ENCODE measurements at places on chromosomes 6 and 20.

GRCh38 chr20:20034486-20034885 is 17.3 kb downstream of the NAA20 start:
- H3K27me3 ChIP-seq = no peaks in the 10 kb centered on the region
- no peak overlapping the region for H3K27ac ChIP-seq
- no peak overlapping the region for H3K4me3 ChIP-seq
- peaks cover 8% of the 10 kb centered on the region for H3K4me1 ChIP-seq

DNA sequence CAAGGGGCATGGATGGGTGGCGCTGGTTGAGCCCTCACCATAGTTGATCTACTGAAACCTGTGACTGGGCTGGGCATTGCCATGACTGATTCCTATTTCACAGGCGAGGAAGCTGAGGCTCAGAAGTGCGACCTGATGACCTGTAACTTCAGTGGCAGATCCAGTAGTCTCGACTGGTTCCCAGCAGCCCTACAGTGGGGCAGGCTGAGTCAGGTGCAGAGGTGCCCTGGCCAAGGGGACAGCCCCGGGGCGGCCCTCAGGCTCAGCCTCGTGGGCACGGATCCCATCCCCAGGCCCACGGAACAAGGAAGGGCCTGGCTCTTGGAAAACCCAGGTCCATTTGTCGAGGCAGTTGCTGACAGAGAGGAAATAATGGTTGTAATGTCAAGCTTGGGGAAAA is 283.0 kb downstream of the CDH4 start:
- H3K27me3 ChIP-seq = no peaks in the 10 kb centered on the region
- no peaks in the 10 kb centered on the region for H3K36me3 ChIP-seq
- no peaks in the 10 kb centered on the region for H3K4me1 ChIP-seq
- no peak overlapping the region for H3K27ac ChIP-seq
- H3K4me3 ChIP-seq = no peak overlapping the region

DNA sequence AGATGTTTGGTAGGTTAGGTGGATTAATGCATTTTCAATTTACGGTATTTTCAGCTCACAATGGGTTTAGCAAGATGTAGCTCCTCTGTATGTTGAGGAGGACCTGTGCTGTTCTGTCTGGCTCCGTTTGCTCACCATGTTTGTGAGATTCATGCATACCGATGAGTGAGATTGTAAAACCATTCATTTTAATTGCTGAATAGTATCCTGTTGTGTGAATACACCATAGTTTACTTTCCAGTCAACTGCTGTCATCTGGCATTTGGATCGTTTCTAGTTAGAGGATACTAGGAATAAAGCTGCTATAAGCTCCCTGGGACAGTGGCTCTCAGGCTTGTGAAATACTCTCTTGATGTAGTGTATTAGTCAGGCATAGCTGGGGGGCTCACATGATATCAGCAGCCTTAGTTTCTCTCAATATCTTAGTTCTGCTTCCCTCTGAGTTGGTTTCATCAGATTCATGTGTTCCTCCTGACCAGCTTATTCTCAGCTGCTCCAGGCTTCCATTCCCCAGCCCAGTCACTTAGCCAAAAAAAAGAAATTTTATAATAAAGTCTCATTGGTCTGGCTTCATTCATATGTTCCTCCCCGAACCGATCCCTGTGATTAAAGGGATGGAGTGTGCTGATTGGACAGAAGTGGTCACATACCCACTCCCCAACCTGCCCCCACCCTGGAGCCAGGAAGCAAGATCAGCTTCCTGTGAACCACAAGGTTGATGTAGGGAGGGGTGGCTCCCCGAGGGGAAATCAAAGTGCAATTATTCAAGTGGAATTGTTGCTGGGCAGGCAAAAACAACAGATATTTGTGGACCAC is 10.9 kb upstream of the B4GALT5 start:
- peak overlapping the region; percentile 86 for H3K27ac ChIP-seq
- peaks cover 5% of the 10 kb centered on the region for H3K27me3 ChIP-seq
- DNase-seq = no peak
- no peak overlapping the region for H3K4me3 ChIP-seq

GRCh38 chr6:834866-835265 is 141.9 kb upstream of the EXOC2 start:
- H3K27ac ChIP-seq = no peak overlapping the region
- DNase-seq = no peak
- H3K4me1 ChIP-seq = no peaks in the 10 kb centered on the region
- peaks cover 1% of the 10 kb centered on the region for H3K27me3 ChIP-seq

- H3K36me3 ChIP-seq = no peaks in the 10 kb centered on the region
- H3K4me3 ChIP-seq = peak overlapping the region; percentile 77
- DNase-seq = no peak
Observed at GRCh38 chr6:36840432-36841403, 1.5 kb upstream of the CPNE5 start.

DNA sequence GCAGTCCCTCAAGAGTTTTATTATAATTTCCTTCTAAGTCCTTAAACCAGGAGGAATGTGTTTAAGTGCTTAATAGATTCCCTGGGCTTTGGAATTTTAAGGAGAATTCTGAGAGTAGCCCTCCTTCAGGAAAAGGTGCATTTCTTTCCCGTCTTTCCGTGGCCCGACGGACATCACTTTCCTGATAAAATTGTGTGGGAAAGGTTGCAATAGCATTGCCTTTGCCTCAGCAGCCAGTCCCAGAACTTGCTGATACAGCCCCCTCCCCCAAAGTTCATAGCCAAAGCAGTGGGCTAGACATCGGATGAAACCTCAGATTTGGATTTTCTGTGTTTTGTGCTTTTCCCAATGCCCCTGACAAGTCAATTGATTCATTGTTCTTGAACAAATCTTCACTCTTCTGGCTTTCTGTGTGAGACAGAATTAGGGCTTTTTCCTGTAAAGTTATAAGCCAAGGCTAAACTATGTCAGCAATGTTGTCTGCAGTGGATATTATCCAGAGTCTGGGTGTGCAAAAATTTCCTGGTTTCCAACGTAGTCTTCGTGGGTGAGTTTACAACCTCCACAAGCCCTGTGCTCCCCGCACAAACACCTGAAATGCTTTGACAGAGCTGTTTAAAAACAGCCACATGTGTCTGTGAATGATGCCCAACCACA is 1.1 kb upstream of the SMOC2 start:
- H3K36me3 ChIP-seq = no peaks in the 10 kb centered on the region
- no peak for DNase-seq
- H3K27ac ChIP-seq = no peak overlapping the region
- H3K4me3 ChIP-seq = no peak overlapping the region
- H3K4me1 ChIP-seq = no peaks in the 10 kb centered on the region

DNA sequence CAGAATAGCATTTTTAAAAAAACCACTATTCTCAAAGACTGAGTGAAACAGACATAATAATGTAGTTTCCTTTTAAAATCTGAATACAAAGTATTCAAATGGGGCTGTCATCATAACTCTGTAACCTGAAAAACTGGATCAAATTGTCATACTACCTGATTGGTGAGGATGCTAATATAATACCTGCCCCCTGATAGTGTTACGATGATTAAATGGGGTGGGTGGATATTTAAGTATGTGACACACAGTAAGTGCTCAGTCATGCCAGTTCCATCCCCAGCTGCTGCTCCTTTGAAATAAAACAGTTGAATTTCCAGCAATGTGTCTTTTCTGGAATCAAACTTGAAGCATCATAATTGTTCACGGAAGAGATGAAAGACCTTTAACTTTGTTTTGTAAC is 8.9 kb downstream of the HTR1B start:
- no peaks in the 10 kb centered on the region for H3K36me3 ChIP-seq
- no peaks in the 10 kb centered on the region for H3K4me1 ChIP-seq
- peaks cover 9% of the 10 kb centered on the region for H3K27me3 ChIP-seq
- H3K27ac ChIP-seq = no peak overlapping the region

DNA sequence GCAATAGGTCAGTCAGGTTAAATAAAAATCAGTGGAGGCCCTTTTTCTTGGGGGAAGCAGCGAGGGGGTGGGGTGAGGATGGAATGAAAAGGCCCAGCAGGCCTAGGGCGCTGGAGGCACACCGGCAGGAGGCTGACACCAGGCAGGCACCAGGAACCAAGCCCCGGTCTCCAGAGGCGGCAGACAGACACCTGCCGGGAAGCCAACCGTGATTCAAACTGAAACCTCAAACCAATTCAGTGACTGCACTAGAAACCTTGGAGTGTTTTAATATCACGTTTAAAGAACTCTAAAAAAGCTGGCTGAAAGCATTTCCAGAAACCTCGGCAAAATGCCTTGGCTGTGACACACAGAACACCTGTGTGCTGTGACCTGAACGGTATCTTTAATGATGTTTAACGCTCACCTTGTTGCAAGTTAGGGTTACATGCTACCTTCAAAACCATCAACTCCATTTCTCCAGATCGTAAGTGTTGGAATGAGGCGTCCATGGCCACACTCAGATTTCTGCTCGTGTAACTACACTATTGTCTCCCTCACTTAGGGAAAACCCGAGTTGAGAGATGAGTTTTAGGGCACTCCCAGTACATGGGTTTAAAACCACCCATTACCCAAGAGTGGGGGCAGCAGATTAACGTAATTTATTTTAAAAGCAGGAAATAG is 27.2 kb downstream of the DIDO1 start:
- H3K4me3 ChIP-seq = no peak overlapping the region
- H3K4me1 ChIP-seq = peaks cover 38% of the 10 kb centered on the region
- no peak overlapping the region for H3K27ac ChIP-seq
- H3K36me3 ChIP-seq = no peaks in the 10 kb centered on the region
- no peak for DNase-seq

DNA sequence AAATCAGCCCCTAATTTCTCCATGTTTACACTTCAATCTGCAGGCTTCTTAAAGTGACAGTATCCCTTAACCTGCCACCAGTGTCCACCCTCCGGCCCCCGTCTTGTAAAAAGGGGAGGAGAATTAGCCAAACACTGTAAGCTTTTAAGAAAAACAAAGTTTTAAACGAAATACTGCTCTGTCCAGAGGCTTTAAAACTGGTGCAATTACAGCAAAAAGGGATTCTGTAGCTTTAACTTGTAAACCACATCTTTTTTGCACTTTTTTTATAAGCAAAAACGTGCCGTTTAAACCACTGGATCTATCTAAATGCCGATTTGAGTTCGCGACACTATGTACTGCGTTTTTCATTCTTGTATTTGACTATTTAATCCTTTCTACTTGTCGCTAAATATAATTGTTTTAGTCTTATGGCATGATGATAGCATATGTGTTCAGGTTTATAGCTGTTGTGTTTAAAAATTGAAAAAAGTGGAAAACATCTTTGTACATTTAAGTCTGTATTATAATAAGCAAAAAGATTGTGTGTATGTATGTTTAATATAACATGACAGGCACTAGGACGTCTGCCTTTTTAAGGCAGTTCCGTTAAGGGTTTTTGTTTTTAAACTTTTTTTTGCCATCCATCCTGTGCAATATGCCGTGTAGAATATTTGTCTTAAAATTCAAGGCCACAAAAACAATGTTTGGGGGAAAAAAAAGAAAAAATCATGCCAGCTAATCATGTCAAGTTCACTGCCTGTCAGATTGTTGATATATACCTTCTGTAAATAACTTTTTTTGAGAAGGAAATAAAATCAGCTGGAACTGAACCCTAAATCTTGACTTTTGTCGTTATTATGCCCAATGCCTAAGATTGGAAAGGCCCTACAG is 4.5 kb downstream of the SOX4 start:
- H3K36me3 ChIP-seq = no peaks in the 10 kb centered on the region
- no peak for DNase-seq
- no peak overlapping the region for H3K27ac ChIP-seq
- peaks cover 27% of the 10 kb centered on the region for H3K27me3 ChIP-seq

- H3K36me3 ChIP-seq = no peaks in the 10 kb centered on the region
- H3K4me1 ChIP-seq = no peaks in the 10 kb centered on the region
Observed at GRCh38 chr6:105601541-105602236, 198.8 kb upstream of the PREP start.

- no peaks in the 10 kb centered on the region for H3K36me3 ChIP-seq
- no peak overlapping the region for H3K27ac ChIP-seq
- no peaks in the 10 kb centered on the region for H3K4me1 ChIP-seq
- no peaks in the 10 kb centered on the region for H3K27me3 ChIP-seq
- DNase-seq = no peak
Observed at GRCh38 chr6:74657011-74657410, 548.8 kb downstream of the COL12A1 start.

GRCh38 chr6:112626468-112627082 is 279.4 kb downstream of the RFPL4B start:
- no peak overlapping the region for H3K4me3 ChIP-seq
- no peak overlapping the region for H3K27ac ChIP-seq
- no peaks in the 10 kb centered on the region for H3K36me3 ChIP-seq
- no peaks in the 10 kb centered on the region for H3K27me3 ChIP-seq

DNA sequence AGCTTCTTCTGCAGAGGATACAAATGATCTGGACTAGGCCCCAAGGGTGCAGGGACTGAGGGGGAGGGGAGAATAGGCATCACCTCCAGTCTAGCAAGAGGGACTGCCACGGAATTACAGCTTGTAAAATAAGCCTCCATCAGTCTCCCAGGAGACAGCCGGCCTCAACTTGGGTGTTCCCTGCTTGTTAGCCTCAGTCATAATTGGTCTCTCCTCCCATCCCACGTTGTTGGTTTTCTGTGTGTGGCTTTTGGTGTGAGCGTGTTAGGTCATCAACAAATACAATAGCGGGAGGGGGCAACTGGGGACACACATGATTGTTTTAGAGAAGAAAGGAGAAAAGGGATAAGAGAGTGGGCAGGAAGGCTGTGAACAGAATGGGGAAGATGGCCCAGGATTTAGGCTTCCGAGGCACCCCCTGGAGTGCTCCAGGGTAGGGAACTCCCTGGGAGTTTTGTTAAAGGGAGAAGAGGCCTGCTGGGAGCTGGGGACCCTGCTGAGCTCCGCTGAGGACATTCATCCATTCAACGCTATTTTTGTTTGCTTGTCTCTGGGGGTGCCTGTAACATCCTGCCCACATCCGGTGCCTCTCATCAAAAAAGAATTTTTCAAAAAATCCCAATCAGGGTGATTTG is 9.2 kb downstream of the FOXA2 start:
- no peaks in the 10 kb centered on the region for H3K4me1 ChIP-seq
- no peak overlapping the region for H3K27ac ChIP-seq
- H3K36me3 ChIP-seq = peaks cover 6% of the 10 kb centered on the region
- no peak overlapping the region for H3K4me3 ChIP-seq
- H3K27me3 ChIP-seq = peaks cover 49% of the 10 kb centered on the region

DNA sequence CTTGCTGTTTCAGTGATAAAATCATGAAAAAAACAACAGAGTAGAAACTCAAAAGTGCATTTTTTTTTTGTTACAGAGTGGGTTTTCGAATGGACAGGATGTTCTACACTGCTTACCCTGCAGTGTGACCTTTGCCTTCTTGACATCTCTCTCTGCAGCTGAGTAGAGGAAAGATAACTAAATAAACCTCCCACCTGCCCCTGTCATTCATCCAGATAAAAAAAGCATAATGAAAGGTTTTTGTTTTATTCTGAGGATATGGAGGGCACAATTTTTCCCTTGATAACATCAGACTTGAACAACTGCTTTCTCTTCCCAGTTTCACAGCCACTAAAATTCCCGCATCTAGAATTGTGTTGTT is 193.6 kb upstream of the FOXQ1 start:
- H3K27ac ChIP-seq = no peak overlapping the region
- no peak for DNase-seq
- H3K4me1 ChIP-seq = no peaks in the 10 kb centered on the region
- peaks cover 24% of the 10 kb centered on the region for H3K27me3 ChIP-seq
- H3K4me3 ChIP-seq = no peak overlapping the region
- H3K36me3 ChIP-seq = no peaks in the 10 kb centered on the region

All from naive thymus-derived CD8-positive, alpha-beta T cell (primary cell).